ENCODE measurements at places on chromosomes 11 and 22.

DNA sequence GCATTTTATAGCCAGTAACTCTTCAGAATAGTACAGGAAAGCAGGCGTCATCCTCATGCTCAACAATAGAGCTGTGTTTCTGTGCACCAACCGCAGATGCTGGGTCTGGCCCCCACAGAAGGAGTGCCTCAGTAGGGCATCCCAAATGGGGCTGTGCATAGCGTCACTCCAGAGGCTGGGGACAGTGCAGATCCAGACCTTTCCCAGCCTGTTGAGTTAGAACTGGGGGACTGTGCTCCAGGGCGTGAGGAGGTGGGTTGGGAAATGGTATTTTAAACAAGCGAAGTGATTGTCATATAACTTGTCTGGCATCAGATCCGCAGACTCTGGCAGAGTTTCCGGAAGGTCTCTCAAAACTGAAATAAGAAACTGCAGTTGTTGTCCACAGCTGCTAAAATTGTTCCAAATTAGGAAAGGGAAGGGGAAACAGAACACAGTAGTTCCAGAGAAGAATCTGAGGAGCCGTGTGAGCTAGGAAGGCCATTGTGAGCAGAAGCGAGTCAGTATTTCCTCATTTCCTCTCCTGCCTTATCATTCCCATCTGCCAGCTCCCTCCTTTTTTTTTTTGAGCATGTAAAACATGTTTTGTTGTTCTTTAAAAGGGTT lies 52.2 kb downstream of the JAM3 start:
- no peaks in the 10 kb centered on the region for H3K36me3 ChIP-seq
- DNase-seq = peak; percentile 75
- peak overlapping the region; percentile 95 for H3K27ac ChIP-seq
- H3K27me3 ChIP-seq = no peaks in the 10 kb centered on the region

DNA sequence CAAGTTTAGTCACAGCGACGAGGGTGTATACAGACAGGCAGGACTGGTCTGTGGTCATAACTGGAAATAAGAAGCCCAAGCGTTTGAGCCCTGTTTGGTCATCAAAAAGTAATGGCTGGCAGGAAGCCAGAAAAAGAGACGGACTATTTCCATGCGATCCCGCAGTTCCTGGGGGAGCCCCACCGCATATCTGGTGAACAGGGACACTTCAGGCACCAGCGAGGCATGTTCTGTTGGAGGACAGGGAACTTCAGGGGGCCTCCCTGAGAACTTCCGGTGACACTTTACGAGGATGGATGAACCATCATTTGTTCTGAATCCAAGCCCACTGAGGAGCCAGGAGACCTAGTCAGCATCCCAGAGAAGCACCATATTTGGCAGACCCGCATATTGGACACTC lies 29.7 kb upstream of the TRIM29 start:
- peaks cover 33% of the 10 kb centered on the region for H3K27me3 ChIP-seq
- H3K4me3 ChIP-seq = no peak overlapping the region
- H3K27ac ChIP-seq = no peak overlapping the region
- no peaks in the 10 kb centered on the region for H3K36me3 ChIP-seq
- peak; percentile 60 for DNase-seq
- peaks cover 18% of the 10 kb centered on the region for H3K4me1 ChIP-seq

GRCh38 chr11:87465716-87466115 lies 428.0 kb downstream of the TMEM135 start:
- no peak for DNase-seq
- no peak overlapping the region for H3K4me3 ChIP-seq
- H3K27me3 ChIP-seq = no peaks in the 10 kb centered on the region
- no peaks in the 10 kb centered on the region for H3K36me3 ChIP-seq
- no peak overlapping the region for H3K27ac ChIP-seq

- H3K4me1 ChIP-seq = no peaks in the 10 kb centered on the region
- no peak overlapping the region for H3K4me3 ChIP-seq
These were observed 18.9 kb downstream of the BCR start for GRCh38 chr22:23199159-23199558.

- peaks cover 12% of the 10 kb centered on the region for H3K4me1 ChIP-seq
- DNase-seq = no peak
- no peaks in the 10 kb centered on the region for H3K36me3 ChIP-seq
These were observed 266.5 kb upstream of the MTNR1B start for GRCh38 chr11:92702805-92703448.

DNA sequence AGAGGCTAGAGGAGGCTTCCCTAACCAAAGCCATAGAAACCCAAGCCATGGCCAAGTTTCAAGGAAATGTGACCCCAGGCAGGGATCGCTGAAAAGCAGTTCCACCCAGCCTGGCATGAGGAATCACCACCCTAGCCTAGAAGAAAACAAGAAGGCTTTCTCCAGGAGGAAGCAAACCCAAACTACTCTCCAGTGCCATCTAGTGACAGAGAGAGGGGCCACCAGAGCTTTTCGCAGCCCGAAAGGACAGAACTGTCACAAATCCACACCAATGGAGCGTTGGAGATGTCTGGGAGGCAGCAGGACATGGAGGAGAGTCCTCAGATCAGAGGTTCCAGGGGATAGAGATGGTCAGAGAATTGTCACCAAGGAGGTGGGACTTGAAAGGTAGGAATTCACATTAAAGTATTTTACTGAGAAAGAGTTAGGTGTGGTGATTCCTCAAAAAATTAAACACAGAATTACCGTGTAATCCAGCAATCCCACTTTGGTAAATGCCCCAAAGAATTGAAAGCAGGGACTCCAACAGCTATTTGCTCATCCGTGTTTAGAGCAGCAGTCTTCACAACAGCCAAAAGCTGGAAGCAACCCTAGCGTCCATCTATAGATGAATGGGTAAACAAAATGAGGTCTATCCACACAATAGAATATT lies 67.3 kb upstream of the NUP50 start:
- peaks cover 53% of the 10 kb centered on the region for H3K27me3 ChIP-seq
- no peak overlapping the region for H3K27ac ChIP-seq
- H3K36me3 ChIP-seq = no peaks in the 10 kb centered on the region
- H3K4me3 ChIP-seq = no peak overlapping the region
- no peaks in the 10 kb centered on the region for H3K4me1 ChIP-seq

- H3K27ac ChIP-seq = peak overlapping the region; percentile 95
- H3K4me3 ChIP-seq = no peak overlapping the region
- H3K27me3 ChIP-seq = no peaks in the 10 kb centered on the region
- H3K4me1 ChIP-seq = peaks cover 36% of the 10 kb centered on the region
These were observed 1.5 kb upstream of the TOLLIP start for GRCh38 chr11:1310772-1311468.

GRCh38 chr22:47836957-47837356 lies 1074.5 kb downstream of the TBC1D22A start:
- no peak overlapping the region for H3K4me3 ChIP-seq
- no peaks in the 10 kb centered on the region for H3K27me3 ChIP-seq
- no peak overlapping the region for H3K27ac ChIP-seq
- DNase-seq = no peak
- no peaks in the 10 kb centered on the region for H3K36me3 ChIP-seq
- H3K4me1 ChIP-seq = no peaks in the 10 kb centered on the region

- no peaks in the 10 kb centered on the region for H3K36me3 ChIP-seq
- DNase-seq = no peak
- H3K4me3 ChIP-seq = no peak overlapping the region
- H3K27ac ChIP-seq = no peak overlapping the region
- no peaks in the 10 kb centered on the region for H3K4me1 ChIP-seq
These were observed 160.7 kb upstream of the GRIA4 start for GRCh38 chr11:105449100-105449734.

DNA sequence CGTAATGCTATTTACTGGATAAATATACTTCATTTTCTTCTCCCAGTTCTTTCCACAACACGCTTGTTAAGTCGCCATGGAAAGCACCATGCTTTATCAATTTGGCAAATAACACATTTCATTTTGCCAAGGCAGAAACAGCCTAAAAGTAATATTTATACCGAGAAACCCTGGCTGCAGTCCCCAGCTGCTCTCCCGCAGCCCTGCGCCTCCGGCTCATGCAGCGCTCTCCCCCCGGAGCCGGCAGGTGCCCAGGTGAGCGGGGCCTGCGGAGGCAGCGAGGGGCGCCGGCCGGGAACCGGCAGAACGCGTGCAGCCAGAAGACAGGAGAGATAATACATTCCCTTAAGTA lies 681 bp upstream of the ARHGEF12 start:
- peaks cover 66% of the 10 kb centered on the region for H3K4me1 ChIP-seq
- peak overlapping the region; percentile 95 for H3K4me3 ChIP-seq
- DNase-seq = no peak
- no peaks in the 10 kb centered on the region for H3K27me3 ChIP-seq
